ENCODE measurements at places on chromosomes 6 and 20. TPM values are rescaled to one million over a fixed set of nuclear protein-coding genes. Genes with fewer than 3 reads are reported as not detected.

OR14J1 gene
- total RNA-seq = not detected

GTF2H4 gene
- 10.1 TPM for total RNA-seq

XKR7 gene
- total RNA-seq = not detected

OR2H2 gene
- not detected for total RNA-seq

Data from epithelial cell of umbilical artery (primary cell).